ENCODE measurements at places on chromosomes 4 and X.

GRCh38 chrX:79167462-79167861, 23.0 kb downstream of the GPR174 start:
- no peak for DNase-seq

- DNase-seq = peak; percentile 60
These were observed 768 bp downstream of the MID2 start for GRCh38 chrX:107826238-107827029.

- no peak for DNase-seq
These were observed 3.3 kb downstream of the RELL1 start for GRCh38 chr4:37682701-37683401.

DNA sequence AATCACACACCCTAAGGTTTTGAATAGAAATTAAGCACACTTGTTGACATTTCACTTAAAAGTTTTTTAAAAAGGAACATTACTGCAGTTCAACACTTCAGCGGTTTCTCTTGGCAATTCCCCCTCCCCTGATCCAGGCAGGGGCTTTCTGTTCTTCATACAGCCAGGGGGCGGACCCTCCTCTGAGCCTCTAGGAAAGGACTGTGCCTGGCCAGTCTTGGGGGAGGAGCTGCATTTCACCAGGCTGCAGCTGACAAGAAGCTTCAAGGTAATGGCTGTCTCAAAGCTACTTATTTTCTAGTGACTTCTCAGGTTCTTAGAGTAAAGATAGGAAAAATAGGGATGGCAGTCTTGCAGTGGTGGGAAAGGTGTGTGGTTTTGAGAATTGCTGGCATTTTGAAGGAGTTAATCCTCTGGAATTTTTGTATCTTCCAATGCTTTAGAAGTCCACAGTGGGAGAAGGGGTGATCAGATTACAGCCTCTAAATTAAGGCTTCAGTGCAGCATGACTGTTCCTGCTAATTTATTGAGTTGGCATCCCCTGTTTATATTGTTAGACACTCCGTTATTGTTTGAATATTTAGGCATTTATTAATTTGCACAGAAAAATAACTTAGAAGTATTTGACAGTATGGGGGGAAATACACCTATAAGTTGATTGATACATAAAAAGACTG, 33.5 kb downstream of the PWWP3B start:
- peak; percentile 55 for DNase-seq

DNA sequence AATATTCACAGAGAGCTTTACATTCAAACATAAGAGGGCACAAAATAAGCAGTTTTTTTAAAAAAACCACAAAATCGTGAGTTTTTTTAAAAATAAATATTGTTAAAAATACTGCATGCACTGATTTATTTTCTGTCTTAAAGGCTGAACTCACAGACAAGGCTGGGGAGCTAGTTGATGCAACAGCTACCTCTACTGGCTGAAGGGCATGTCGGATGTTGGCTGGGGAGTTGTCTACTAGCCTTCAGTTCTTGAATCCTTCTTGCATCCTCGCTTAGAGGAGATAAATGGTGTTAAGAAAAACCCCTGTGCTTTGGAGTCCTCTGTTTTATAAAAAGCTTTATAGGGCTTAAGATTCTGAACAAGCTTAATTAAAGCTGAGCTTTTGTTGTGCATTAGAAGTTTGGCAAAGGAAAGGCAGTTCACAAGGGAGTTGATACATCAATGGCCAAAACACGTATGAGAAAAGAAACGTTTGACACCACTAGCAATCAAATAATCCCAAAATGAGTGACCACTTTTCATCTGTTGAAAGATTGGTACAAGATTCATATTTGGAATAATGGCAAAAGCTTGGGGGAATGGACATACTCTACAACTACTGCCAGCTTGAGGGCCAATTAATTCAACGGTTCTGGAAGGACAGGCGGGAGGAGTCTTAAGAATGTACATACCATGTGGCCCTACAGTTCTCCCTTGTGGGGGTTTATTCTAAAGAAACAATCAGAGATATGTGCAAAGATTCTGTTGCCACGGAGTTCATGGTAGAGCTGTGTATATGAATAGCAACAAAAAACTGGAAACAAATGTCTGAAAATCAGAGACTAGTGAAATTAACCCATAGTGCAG, 94.7 kb downstream of the SEL1L3 start:
- peak; percentile 62 for DNase-seq

- no peak for DNase-seq
These were observed 222.4 kb downstream of the SLIT2 start for GRCh38 chr4:20474119-20474518.

DNA sequence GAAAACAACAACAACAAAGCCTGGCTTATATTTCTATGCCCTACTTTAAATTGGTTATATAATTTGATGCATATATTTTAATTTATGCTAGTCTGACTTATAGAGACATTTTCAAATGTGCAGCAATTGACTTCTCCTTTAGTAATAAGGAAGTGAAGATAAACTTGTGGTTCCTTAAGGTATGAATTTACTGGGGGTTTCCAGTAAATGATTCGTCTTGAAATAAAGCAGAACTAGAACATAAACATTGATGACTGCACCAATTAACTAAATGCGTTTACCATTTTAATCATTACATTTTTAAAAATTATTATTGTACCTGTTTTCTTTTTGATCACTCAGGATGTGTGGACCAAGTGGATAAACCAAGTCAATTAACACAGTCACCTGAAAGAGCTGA, 99.6 kb upstream of the CCSER1 start:
- no peak for DNase-seq

DNA sequence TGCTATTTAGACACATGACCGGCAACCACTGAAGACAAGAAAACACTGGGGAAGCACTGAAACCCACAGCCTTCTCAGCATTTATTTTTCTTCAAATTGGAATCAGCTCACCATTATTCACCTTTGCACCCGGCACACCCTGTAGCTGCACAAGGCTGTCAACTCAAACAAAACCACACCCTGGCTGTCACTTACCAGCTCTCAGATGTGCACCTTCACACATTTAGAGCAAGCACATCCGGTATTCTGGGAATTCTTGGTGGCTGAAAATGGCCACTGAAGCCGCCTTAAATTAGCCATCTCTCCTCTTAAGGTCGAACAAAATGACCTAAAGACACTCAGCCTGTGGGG, 5.9 kb downstream of the ZFYVE28 start:
- no peak for DNase-seq

DNA sequence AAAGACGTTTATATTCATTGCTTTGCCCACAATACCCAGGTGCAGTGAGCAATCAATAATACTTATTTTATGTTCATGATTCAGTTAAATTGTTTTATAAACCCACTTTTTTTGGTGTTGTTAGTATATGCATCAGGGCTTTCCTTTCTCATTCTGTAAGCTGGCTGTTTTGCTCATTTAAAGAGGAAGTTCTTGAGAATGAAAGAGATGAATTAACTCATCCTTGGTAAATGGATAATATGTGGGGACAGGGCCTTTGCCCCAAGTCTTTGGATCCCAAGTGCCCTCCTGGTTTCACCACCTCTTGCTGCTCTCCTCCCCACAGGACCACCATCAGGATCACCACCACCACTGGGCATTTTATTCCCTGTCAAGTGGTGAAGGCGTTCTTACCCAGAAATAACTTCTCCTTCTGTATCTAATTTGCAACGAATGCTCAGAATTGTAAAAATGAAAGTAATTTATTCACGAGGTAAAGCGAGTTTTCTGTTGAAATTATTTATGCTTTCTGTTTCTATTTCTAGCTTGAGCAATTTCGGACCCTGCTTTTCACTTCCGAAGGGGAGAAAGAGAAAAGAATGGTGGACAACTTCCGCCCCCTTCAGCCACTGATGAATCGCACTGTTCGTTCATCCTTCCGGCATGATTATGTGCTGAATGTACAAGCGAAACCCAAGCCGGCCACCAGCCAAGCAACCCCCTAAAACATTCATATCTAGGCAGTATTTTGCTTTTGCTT, 8.2 kb upstream of the ZRSR2 start:
- DNase-seq = no peak

GRCh38 chr4:98618680-98619079, 39.7 kb downstream of the TSPAN5 start:
- no peak for DNase-seq

- no peak for DNase-seq
These were observed 29.5 kb downstream of the ANTXR2 start for GRCh38 chr4:80043541-80043940.

DNA sequence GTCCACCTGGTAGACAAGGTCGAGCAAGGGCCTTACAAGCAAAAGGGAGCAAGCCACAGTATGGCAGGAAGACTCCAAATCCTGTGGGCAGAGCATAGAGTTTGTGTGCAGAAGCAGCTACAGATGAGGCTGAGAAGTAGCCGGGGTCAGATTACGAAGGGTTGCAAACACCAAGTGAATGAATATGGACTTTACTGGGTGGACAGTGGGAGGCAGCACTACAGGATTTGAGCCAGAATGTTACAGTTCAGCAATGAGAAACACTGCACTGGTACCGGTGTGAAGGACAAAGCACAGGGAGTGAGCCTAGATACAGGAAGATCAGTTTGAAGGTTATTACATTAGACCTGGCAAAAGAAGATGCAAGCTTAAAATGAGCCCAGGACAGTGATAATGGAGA, 46.1 kb upstream of the HOPX start:
- peak; percentile 49 for DNase-seq

DNA sequence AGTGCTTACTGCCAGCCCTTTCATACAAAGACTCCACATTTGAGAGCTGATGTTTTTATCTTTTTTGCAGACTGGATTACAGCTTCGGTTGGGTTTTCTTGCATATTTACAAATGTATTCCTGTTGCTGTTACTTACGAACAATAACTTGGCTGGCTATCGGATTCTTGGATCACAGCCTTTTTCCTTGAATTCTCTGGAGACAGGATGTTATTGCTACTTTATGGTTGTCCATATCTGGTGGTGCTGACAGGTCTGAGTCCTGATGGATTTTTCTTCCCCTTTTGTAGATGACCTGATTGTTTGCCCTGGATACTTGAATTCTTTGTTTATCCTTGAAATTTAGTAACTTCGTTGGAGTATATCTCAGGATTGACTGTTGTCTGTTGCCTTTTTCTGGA, 77.7 kb downstream of the PDK3 start:
- no peak for DNase-seq

DNA sequence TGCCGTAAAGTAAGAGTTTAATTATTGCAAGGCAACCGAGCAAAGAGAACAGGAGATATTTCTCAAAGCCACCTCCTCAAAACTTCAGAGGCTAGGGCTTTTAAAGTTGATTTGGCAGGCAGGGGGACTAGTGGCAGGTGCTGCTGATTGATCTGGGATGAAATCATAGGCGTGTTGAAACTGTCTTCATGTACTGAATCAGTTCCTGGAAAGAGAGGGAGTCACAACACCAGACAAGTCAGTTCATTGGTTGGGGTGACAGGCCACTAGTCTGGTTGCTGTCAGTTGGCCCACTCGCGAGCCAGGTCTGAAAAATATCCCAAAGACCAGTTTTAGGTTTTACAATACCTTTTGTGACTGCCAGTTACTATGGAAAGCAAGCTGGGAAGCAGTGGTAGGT, 10.8 kb upstream of the VCX3A start:
- DNase-seq = no peak

DNA sequence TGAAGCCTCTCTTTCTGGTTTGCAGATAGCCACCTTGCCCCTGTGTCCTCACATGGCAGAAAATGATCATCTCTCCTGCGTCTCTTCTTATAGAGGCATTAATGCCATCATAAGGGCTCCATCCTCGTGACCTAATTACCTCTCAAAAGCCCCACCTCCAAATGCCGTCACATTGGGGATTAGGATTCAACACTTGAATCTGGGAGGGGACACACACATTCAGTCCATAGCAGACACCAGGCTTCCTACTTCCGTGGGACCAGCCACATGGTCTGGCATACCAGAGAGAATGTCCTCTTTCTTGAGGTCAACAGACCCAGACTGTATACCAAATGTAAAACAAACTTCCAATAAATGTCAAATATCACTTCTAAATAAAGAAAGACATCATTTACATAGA, 82.3 kb upstream of the S100G start:
- DNase-seq = no peak

- peak; percentile 34 for DNase-seq
These were observed 34.4 kb upstream of the HMX1 start for GRCh38 chr4:8905773-8906667.

GRCh38 chr4:35818520-35818919, 425.8 kb downstream of the ARAP2 start:
- DNase-seq = no peak

GRCh38 chr4:95190751-95191436, 357.9 kb downstream of the UNC5C start:
- DNase-seq = peak; percentile 64

GRCh38 chrX:150573702-150574101, 5.3 kb downstream of the MTM1 start:
- no peak for DNase-seq

GRCh38 chr4:1777822-1778641, 15.1 kb upstream of the FGFR3 start:
- peak; percentile 97 for DNase-seq

DNA sequence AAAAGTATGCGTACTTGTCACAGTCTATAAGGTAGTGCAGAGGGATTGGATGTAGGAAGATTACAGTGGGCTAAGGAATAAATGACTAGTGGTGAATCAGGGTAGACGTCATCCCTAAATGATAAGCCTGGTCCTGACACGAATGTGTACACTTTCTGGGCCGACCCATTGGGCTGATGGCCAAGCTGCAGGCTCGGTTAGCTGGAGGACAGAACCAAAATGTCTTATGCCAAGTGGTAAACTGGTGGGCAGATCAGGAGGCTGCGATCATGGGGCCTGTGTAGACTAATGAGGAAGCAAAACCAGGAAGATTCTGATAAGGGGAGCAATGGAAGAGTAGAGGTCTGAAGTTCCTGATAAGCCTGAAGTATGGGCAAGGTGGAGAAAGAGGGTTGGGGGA, 272.8 kb upstream of the GATB start:
- no peak for DNase-seq

DNA sequence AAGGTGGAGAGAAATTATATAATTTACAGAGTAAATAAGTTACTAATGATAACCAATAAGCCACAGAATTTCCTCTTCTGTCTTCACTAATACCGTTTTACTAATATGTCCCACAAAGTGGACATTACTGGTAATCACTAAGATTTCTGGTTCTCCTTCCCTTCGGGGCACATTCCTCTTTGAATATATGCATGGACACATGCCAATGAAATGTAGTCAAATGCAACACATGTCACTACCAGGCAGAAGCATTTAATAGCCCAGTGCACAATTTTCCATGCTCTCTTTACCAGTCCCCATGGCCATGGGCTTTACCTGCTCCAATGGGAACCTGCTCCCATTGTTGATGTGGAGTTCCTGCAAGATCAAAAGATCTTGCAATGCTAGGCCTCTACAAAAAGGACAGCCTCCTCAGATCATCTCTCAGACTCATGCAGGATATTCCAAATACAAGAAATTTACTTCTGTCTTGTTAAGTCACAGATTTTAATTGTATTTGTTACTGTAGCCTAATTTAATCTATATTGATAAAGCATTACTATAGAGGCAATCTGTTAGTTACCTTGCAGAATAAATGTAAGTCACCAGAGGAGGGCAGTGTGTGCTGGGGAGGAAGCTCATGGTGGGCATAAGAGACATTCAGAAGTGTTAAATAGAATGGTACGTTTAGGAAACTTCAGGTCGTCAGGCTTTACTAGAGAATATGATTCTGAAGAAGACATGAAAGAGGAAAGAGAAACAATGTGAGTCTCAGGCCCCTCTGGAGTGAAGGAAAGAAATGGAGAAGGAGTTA, 37.1 kb upstream of the INPP4B start:
- no peak for DNase-seq

Data from ecto neural progenitor cell (in vitro differentiated cells).